ENCODE measurements at places on chromosomes 13 and 19. TPM values are rescaled to one million over a fixed set of nuclear protein-coding genes. Genes with fewer than 3 reads are reported as not detected.

IZUMO2 gene
- not detected for total RNA-seq

IGFL1 gene
- total RNA-seq, result not detected

KLK11 gene
- total RNA-seq, result 38.6 TPM

SUGT1 gene
- 48.7 TPM for total RNA-seq

CACNA1A gene
- 1.00 TPM for total RNA-seq

PRRG2 gene
- total RNA-seq, result 11.7 TPM

GDF15 gene
- total RNA-seq, result 49.7 TPM

KLF1 gene
- 3.0 TPM for total RNA-seq

TMEM221 gene
- total RNA-seq, result 0.57 TPM

SUPT5H gene
- total RNA-seq, result 55.1 TPM

ELAVL1 gene
- 61.0 TPM for total RNA-seq

BRME1 gene
- 2.9 TPM for total RNA-seq

ACP7 gene
- total RNA-seq, result not detected

ERICH6B gene
- not detected for total RNA-seq

LILRB3 gene
- 23.0 TPM for total RNA-seq

C5AR2 gene
- total RNA-seq, result 2.7 TPM

CTXN1 gene
- total RNA-seq, result 25.9 TPM

FSTL3 gene
- total RNA-seq, result 15.1 TPM

NRTN gene
- 3.3 TPM for total RNA-seq

ZFP28 gene
- total RNA-seq, result 7.0 TPM

PLEKHJ1 gene
- 64.6 TPM for total RNA-seq

COL4A2 gene
- 627 TPM for total RNA-seq

RASAL3 gene
- 13.3 TPM for total RNA-seq

TCF3 gene
- total RNA-seq, result 58.1 TPM

FFAR2 gene
- total RNA-seq, result 6.2 TPM

SPIB gene
- 0.31 TPM for total RNA-seq

SWSAP1 gene
- total RNA-seq, result 1.1 TPM

TEKTIP1 gene
- 5.8 TPM for total RNA-seq

ZNF570 gene
- total RNA-seq, result 8.8 TPM

ZNF320 gene
- total RNA-seq, result 16.2 TPM

LRFN3 gene
- total RNA-seq, result 3.6 TPM

FFAR3 gene
- total RNA-seq, result 0.55 TPM

ATP5F1D gene
- 27.1 TPM for total RNA-seq

KIR3DL2 gene
- 0.09 TPM for total RNA-seq

IL12RB1 gene
- 1.3 TPM for total RNA-seq

CASP14 gene
- not detected for total RNA-seq

ZNF814 gene
- total RNA-seq, result 29.4 TPM

RFPL4AL1 gene
- not detected for total RNA-seq

ZNF302 gene
- total RNA-seq, result 22.6 TPM

CYP4F2 gene
- total RNA-seq, result not detected

WDR87 gene
- total RNA-seq, result not detected

ZIM2 gene
- 1.6 TPM for total RNA-seq

OR1M1 gene
- total RNA-seq, result not detected

COMP gene
- total RNA-seq, result 3.5 TPM

ALKBH6 gene
- total RNA-seq, result 13.3 TPM

CRYL1 gene
- total RNA-seq, result 22.9 TPM

CGB1 gene
- not detected for total RNA-seq

EDDM13 gene
- not detected for total RNA-seq

Measured in lung (tissue), 17 donors.